ENCODE measurements at places on chromosomes 12 and 14.
A peak's percentile ranks its signal among the peaks of the same experiment; 100 is the strongest.

DNA sequence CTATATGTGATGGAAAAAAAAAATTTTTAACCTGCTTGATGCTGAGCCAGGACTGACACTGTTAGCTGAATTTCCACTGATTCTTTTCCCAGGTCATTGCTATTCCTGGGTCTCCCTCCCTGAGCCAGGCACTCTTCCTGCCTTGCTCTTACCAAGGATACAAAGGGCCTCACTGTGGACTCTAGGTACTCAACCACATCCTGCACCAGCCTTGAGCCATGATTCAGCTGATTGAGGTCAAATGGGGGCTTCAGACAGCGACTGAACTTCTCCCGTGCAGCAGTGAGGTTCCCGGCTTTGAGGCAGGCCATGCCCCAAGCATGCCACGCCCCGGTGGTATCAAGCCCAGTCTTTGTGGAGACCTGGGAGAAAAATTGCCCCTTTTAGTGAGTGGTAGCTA lies 54.3 kb downstream of the ZFYVE26 start:
- DNase-seq, result no peak

DNA sequence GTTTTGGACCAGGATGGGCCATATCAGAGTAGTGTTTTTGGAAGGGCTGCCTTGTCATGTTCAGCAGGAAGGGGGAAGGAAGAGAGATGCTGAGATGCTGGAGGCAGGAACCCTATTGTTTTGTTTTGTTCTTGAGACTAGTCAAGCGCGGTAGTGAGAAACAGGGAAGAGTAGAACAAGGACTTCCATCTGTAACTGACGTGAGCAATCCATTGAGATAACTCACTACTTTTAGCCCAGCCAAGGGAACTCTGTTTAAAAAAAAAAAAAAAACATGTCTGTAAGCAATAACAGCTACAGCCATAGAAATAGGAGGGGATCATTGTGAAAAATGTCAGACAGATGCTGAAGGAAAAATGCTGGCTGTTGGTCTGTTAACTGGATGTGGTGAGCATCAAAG lies 34.0 kb downstream of the CD9 start:
- DNase-seq, result no peak

- DNase-seq, result no peak
Measured at GRCh38 chr12:10031771-10032175, 1.3 kb downstream of the CLEC9A start.

DNA sequence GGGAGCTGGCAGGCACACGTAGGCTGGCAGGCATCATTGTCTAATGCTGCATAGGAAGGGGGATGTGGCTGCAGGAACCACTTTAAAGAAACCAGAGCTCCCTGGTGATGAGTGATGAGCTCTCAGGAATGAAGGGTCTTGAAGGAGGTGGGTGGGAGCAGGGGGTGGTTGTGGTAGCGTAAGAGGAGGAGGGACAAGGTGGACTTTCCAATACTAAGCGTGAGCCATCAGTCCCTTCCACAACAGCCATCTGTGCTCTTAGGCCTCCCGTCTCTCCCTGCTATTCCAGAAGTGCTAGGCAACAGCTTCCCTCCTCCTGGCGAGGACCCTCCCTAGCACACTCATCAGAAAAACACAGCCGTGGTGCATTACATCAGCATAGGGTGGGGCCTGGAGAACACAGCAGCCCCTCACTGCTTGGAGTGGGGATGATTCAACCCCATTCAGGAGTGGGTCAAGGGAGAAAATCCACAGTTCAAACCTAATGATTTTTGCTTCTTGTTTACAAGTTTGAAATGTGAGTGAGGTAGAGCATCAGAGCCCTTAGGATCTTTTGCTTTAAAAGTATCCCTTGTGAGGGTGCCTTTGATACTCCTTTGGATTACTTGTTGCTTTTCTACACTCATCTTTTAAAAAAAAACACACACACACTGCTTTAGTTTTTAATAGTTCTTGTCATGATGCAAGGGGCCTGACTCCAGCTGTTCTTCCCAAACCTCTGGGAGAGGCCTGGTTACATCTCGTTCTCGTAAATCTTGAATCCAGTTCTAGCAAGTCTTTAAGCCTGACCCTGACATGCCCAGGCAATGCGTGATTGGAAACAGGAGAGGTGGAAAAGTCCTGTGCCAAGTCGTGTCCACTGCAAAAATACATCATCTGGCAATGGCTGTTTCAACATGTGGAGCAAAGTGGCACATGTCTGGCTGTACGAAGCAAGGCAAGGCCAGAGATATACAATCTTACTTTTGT lies 356.4 kb upstream of the DDHD1 start:
- no peak for DNase-seq

DNA sequence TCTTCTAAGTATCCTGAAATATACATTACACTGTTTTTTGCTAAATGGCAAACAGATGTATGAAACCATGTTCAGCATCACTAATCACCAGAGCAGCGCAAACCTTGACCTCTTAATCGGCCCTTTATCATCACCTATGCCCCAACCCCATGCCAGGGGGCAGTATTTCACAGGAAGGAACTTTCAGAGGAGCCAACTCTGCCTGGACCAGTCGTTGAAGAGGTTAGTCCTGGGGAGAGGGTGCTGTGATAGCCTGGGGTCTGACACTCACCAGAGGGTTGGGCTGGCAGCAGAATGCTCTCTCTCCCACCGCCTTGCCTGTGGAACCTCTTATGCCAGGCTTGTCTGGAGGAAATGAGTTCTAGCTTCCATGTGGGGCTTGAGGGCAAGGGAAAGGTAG lies 411.7 kb downstream of the TMEM117 start:
- no peak for DNase-seq

GRCh38 chr14:36268121-36268520 lies 52.3 kb downstream of the MBIP start:
- DNase-seq, result no peak

DNA sequence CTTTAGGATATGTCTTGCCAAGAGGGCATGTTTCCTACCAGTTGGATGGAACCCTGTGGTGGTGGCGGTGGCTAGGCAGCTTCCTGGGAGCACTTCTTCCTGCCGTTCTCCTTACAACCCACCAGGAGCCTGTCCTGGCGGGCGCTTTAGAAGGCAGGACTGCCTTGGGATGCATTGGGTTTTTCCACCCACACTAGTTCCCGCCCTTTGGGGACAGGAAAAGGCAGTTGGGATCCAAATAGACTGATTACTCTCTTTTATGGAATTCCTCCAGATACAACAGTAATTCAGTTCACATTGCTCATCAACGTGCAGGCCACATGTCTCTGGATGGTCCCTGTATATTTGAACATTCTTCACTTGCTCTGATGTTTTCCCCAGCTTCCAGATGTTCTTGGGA lies 305.7 kb upstream of the SSTR1 start:
- DNase-seq, result no peak

GRCh38 chr12:103964805-103965204 lies 867 bp upstream of the TDG start:
- no peak for DNase-seq

- DNase-seq, result no peak
Measured at GRCh38 chr12:52774629-52775250, 2.4 kb downstream of the KRT76 start.

DNA sequence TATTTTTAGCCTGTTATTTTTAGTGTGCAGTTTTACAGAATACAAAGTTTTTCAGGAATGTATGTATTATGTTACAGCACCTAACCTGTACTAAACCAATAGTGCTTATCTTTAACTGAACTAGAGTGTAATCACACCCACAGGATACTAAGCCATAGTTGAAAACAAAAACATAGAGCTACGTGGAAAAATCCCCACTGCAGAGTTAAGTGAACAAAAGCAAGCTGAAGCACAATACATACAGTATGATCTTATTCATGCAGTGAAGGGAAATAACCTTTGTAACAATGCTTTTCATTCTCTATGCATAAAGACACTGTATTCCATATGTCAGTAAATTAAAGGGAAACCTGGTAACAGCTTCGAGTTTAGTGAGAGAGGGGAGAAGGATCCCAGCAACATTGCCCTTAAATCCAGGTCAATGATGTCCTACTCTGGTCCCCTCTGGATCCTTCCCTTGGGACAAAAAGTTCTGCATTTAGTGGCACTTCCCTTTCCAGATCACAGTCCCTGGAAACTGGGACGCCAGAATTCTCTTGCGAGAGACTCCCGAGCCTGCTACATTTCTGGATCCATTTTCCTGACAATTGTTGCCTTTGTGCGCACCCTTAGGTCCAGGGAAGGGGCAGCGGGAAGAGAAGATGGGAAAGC lies 121.3 kb upstream of the CCND2 start:
- DNase-seq, result no peak

GRCh38 chr14:50363714-50364111 lies 33.0 kb downstream of the CDKL1 start:
- DNase-seq, result peak; percentile 70

DNA sequence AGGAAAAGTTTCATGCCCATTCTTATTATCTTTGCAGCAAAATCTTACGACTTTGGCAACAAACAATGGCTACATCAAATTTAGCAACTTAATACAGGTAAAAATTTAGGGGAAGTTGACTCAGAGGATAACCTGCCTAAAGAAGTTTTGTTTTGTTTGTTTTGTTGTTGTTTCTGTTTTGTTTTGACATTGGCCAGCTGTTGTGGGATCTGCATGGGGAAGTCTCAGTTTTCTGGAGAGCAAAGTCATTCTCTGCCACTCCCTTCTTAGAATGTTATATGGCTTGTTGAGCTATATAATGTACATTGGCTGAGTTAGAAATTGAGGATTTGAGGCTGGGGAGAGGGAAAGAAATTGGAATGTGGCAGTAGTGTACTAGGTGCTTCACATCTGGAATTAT lies 109.5 kb downstream of the NT5DC3 start:
- no peak for DNase-seq

GRCh38 chr12:90970471-90970870 lies 15.5 kb upstream of the CCER1 start:
- DNase-seq, result no peak

GRCh38 chr14:101774814-101775213 lies 13.3 kb downstream of the PPP2R5C start:
- no peak for DNase-seq

DNA sequence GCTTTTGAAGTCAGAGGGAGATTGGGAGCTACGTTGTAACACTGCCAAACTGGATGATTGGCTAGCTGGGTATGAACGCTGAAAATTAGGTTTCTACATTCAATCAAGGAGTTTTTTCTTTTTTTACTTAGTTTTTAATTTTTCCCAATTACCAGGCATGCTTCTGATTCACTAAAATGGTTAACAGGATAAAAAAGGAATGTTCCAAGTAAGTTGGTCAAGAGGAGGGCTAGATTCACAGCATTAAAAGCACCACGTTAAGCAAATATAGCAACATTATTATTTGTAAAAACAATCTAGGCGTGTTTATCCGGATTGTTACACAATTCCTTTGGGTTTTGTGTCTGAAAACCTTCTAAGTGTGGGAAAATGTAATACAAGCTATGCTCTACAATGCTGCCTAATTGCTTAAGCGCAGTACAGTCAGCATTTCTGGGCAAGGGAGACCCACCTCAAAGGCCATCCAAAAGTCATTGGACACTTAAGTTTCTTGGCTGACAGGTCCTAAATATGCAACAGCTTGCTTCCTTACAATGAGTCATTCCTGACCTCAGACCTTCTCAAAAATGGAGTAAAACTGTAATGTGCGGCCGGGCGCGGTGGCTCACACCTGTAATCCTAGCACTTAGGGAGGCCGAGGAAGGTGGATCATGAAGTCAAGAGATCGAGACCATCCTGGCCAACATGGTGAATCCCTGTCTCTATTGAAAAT lies 1.2 kb downstream of the RPLP0 start:
- no peak for DNase-seq

DNA sequence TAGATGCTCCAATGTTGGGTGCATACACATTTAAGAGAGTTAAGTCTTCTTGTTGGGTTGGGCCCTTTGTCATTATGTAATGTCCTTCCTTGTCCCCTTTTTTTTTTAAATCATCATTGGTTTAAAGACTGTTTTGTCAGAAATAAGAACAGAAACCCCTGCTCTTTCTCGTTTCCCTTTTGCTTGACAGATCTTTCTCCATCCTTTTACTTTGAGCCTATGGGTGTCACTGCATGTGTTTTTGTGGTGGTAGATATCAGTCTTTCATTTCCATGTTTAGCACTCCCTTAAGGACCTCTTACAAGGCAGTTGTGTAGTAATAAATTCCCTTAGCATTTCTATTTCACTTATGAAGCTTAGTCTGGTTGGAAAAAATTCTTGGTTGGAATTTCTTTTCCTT lies 47.4 kb downstream of the RTN1 start:
- DNase-seq, result no peak

GRCh38 chr14:94109915-94110250 lies 653 bp upstream of the IFI27 start:
- no peak for DNase-seq

DNA sequence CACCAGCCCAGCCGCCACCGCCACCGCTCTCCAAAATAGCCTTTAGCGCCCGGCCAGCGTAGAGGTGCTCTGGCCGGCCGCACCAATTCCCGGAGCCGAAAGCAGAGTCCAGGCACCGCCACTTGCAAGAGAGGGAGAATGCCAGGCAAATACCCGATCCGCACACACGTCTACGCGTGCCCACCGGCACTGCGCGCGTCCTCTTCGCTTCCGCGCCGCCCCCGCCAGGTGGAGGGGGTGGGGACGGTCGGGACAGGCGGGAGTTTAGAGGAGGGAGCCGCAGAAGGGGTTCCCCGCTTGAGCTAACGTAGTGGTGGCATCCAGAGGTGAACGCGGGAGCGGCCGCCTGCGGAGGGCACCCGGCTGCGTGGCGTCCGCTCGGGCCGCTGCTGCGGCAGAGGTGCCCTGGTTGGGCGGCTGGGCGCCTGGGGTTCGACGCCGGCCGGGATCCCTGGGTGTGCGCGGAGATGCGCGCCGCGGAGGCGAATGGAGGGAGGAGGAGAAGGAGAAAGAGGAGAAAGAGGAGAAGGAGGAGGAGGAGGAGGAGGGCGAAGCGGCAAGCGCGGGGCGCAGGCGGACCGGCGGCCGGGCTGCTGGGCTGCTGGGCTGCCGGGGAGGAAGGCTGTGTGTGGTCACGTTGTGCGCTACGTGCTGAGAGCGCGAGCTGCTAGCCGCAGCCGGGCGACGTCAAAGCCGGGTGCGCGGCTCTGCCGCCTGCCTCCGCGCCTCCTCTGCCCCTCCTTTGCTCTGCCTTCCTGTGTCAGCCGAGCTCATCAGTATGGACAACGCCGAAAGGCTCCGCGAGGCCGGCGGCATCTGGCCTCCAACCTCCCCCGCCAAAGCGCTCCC lies at the start of gene MDGA2:
Gene MDGA2, minus strand, starts transcription at position 140 of the 849 bp plus-strand sequence.
- no peak for DNase-seq

DNA sequence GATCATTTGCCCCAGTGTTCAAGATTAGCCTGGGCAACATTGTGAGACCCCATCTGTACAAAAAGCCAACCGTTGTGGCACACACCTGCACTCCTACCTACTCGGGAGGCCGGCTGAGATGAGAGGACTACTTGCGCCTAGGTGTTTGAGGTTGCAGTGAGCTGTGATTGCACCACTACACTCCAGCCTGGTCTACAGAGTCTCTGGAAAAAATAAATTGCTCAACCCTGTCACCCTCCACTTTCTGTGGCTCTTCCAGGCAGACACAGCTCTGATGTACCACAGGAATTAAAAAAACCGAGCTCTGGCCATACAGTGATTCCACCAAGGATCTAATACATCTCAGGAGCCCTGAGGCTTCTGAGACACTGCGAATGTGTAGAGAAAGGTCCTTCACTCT lies 14.4 kb downstream of the TIMELESS start:
- no peak for DNase-seq

- DNase-seq, result no peak
Measured at GRCh38 chr14:91837076-91837475, 30.3 kb downstream of the TC2N start.
